Activated CD8-positive, alpha-beta memory T cell treated with anti-CD3 and anti-CD28 coated beads for 1 hour (primary cell): ENCODE measurements at places on chromosomes 2 and 18.

- DNase-seq, result peak; percentile 27
Observed at GRCh38 chr2:96344011-96344410, 8.4 kb downstream of the NCAPH start.

DNA sequence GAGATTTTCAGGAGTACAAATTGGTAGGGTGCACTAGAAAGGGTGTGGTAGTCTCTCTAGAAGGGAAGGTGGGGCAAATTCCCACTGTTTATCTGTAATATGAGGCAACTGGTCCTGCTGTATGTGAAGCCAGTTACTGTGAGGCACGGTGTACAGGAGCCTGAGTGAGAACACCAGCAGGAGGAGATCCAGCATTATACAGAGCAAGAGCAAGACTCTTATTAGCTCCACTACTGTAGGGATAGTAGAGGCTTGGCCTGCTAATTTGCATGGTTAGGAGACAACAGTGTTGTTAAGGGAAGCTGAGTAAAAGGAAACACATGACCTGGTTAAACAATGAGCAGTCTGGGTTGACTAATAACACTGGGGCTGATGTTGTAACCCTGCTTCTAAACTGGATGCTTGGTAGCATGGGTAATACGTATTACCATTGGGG lies 76.3 kb upstream of the WDSUB1 start:
- no peak for DNase-seq

GRCh38 chr2:45255563-45255962 lies 246.3 kb upstream of the SIX2 start:
- DNase-seq, result no peak

- no peak for DNase-seq
Observed at GRCh38 chr2:20281876-20282275, 56.9 kb upstream of the SDC1 start.

- DNase-seq, result no peak
Observed at GRCh38 chr2:140624200-140624599, 1506.6 kb downstream of the LRP1B start.

- no peak for DNase-seq
Observed at GRCh38 chr2:64482765-64483504, 29.0 kb downstream of the LGALSL start.

DNA sequence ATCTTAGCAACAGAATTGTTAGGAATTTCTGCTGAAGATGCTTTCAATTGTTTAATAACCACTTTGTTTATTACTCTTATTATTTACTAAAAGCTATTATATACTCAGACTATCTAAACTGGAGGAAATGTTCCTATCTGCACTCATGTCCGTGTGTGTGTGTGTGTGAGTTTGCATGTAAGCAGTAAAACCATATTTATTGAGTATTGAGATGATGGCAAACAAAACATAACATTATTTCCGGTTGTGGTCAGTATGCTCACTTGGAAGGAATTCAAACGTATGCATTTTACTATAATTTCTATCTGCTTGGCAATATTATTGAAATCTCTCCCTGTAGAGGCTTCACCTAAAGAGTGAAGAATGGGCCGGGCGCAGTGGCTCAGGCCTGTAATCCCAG lies 43.0 kb upstream of the ZNF804A start:
- no peak for DNase-seq

DNA sequence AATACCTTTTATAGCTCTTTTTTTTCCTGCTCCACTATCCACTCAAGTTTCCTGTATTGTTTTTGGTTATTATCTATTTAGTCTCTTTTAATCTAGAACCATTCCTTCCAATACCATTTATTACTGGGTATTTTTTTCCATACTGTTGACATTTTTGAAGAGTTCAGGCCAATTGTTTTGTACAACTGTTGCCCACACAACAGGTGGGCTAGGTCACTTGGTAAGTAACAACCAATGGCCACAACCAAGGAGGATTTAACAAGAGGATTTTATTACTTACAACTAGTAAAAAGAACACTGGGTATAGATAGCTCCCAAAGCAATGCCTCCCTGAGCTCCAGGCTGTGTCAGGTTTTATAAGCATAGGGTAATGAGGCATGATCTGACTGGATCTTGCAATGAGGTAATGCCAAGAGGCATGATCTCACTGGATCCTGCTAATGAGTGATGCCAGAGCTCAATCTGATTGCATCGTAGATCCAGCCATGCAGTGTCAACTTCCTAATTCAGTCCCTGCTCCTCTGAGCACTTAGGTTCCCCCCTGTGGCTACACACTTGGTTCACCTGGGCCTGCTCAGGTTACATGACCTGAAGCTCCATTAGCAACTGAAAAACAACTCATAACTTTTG lies 7.1 kb upstream of the CEP68 start:
- DNase-seq, result no peak

DNA sequence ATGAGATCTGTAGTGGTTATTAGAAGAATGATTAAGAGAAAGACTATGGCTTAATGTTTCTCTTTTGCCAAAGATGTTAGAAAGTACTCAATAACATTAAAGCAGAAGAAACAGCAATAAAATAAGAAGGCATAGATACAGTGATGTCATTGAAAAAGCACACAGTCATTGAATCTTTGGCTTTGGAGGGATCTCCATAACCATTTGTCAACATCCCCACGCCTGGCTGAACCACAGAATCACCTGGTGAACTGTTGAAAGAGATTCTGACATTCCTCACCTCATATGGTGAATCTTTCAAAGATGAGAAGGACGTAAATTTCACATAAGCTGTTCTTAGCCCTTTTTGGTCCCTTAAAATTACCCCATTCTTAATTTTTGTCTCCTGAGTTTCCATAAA lies 324.6 kb upstream of the NRP2 start:
- DNase-seq, result no peak

- DNase-seq, result no peak
Observed at GRCh38 chr2:65438137-65438899, 5.9 kb upstream of the SPRED2 start.

- DNase-seq, result no peak
Observed at GRCh38 chr2:162258686-162259085, 15.4 kb upstream of the FAP start.

GRCh38 chr2:105404736-105405135 lies 5.9 kb upstream of the FHL2 start:
- DNase-seq, result no peak

DNA sequence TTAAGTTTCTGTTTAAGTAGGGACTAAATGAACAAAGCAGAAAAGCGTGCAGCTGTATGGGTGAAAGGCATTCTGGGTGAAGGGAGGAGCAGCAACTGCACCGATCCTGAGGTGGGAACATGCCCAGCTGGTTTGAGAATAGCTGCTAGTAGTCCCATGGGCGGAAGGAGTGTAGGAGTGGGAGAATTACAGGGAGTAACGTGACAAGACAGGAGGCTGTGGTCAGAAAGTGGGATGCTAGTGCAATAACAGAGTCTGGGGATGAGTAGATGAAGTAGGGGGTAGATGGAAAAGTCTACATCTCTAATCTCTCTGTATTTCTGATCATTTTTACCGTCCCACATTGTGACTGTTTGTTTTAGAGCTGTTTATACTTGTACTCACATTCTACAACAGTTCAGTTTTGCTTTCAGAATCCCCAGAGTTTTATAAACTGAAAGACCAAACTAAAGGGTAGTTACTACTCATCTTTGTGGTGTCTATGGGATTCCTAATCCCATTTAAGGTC lies 118.9 kb downstream of the LCLAT1 start:
- DNase-seq, result no peak

DNA sequence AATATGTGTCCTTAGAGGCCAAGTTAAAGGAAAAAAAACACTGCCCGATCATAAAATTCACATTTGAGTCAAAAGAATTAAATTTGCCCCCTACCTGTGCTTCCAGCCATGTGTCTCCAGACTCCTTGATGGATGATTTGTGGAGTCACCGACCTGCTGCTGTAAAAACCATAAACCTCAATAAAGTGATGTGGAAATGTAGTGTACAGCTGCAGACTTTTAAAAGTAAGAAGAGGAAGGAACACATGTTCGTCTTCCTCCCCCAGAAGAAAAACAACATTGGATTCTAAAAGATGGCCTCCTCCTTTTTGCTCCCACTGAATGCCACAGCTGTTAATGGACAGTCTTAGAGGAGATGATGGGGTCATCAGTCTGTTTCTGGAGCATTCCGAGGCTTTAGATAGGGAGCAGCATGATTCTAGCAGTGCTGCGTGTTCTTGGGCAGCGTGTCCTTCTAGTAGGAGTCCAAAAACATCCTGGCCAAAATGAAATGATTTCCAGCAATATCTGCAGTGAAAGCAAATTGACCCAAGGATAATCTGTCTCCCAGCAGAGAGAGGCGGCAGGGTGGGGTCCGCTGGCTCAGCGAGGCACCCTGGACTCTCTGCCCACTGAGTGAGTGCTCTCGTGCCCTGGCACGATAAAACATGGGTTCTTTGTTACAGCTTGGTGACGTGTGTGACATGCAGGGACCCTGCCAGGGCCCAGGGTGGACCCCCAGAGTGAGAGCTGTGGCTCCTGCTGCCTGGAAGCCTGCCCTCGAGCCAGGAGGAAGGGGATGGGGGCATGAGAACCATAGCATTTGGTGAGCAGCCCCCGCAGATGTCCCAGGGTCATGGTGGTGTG lies 196.1 kb downstream of the FAM210A start:
- no peak for DNase-seq

GRCh38 chr2:241904791-241905710 lies 35.5 kb downstream of the RTP5 start:
- no peak for DNase-seq

DNA sequence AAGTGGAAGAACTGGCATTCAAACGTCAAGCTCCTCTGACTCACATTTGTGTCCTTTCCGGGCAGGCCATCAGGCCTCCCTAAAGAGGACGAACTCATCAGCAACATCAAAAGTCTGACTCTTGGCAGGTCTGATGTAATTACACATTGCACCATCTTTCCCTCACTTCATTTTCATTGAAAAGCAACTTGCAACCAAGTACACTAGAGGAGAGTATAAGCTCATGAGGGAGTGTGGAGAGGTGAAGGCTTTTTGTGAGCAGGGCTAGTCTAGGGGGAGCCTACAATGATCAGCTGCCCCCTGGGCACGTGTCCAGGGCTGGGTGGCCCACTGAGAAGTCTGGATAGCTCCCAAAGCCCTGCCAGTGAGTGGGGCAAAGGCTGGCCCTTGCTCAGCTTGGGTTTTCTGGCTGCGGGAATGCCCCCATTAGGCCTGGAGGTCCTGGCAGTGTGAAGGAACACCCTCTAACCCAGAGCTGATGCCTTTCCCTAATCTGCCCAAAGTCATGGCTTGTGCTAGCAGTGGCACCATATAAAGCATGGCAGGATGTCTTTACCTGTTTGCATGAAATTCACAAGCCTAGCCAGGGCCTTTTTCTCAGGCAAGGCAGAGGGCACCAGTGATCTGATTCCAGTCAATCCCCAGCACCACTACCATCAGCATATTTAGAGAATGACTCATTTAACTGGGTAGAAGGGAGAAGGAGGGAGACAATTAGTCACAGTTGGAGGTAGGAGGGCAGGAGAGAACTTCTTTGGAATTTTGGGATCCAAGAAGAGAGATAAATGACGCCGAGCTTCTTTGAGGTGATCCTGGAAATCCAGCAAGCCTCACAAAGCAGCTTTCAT lies 8.5 kb upstream of the DAW1 start:
- no peak for DNase-seq

- DNase-seq, result no peak
Observed at GRCh38 chr2:186881660-186882059, 32.7 kb upstream of the ZSWIM2 start.

- DNase-seq, result no peak
Observed at GRCh38 chr2:43225093-43225787, 1.2 kb downstream of the ZFP36L2 start.

- no peak for DNase-seq
Observed at GRCh38 chr2:238975408-238975807, 127.5 kb downstream of the TWIST2 start.

DNA sequence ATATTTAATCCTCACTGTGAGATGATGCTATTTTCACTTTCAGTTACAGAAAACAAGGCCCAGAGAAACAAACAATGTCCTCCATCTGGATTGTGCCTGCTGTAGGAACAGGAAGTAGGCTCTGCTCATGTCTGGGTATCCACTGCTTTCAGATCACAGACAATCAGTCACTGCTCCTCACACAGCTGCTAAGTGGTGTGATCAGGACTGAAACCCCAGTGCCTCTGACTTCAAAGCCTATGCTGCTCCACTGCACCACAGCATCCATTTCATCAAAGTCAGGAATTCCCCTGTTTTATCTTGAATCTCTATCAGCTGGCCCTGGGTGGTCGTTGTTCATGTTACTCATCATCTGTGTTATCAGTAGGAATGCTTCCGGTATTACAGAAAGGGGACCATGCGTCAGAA lies 303.8 kb upstream of the TRIB2 start:
- no peak for DNase-seq

DNA sequence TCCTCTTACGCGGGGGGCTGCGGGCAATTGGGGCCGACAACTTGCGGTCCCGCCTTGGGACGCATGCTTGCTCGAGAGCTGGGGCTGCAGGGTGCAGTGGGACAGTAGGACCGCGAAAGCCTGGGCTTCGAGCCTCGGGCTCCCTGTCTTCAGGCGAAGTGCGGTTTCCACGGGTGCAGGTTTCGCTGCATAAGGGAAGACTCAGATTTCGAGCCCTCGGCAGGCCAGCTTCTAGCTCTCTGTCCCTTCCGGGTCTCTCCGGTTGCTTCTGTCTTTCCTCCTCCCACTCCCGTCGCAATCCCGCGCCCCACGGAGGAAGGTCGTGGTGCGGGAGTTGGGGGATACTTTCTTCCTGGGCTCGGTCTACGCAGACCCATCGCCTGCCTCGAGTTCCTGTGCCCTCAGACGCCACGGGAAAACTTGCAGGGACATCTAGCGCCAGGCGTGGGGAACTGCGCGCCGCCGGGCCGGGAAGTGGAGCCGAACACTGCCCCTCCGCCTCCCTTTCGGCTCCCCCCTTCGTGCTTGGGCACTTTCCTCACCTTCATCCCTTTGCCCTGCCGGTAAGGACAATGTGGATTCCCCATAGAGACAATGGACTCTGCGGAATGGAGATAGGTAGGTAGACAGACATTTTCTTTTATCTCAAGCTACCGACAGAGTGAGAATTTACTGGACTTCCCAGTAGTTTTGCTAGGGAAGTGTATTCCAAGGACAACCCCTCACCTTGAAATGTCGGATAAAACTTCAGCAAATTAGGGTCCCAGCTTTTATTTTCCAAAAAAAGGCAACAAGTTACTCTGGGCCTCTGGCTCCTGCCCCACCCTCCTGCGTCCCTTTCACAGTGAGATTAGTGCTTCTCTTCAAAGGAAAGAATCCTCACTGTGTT lies 4.2 kb upstream of the HOXD13 start:
- no peak for DNase-seq

GRCh38 chr2:52193804-52194203 lies 1161.9 kb upstream of the NRXN1 start:
- no peak for DNase-seq

GRCh38 chr18:6564950-6565814 lies 150.5 kb upstream of the L3MBTL4 start:
- no peak for DNase-seq
